ENCODE measurements at places on chromosomes 12 and 14. TPM values are rescaled to one million over a fixed set of nuclear protein-coding genes. Genes with fewer than 3 reads are reported as not detected.

DNA sequence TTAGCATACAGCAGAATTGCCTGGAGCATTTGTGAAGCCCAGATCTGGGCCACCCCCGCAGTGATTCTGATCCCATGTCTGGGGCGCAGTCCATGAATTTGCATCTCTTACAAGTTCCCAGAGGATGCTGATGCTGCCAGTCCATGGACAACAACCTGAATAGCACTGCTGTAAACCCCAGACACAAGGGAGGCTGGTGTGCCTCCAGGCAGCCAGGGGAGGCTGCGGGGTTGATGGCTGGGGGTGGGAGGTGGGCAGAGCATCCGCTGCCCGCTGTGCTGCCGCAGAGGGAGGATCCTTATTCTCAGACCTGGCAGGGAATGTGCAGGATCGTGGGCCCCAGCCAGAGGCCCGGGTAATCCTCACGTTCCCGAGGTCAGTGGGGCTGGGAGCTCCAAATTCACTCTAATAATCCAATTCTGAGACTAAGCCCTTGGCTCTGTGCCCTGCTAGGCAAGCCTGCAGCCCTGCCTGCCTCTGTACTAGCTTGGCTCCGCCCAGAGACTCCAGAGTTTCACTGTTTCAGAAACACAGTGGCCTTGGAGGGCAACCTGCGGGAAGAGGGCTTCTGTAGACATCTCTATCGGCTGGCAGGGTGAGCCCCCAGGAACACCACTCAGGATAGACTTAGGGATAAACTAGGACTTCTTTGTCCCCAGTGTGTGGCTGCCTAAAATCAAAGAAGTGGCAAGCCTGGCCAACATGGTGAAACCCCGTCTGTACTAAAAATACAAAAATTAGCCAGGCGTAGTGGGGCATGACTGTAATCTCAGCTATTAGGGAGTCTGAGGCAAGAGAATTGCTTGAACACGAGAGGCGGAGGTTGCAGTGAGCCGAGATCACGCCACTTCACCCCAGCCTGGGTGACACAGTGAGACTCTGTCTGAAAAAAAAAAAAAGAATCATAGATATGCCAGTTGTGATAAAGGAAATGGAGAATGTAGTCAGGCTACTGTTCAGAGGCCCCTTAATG, 17.8 kb upstream of the MLEC start:
- DNase-seq, result no peak

DNA sequence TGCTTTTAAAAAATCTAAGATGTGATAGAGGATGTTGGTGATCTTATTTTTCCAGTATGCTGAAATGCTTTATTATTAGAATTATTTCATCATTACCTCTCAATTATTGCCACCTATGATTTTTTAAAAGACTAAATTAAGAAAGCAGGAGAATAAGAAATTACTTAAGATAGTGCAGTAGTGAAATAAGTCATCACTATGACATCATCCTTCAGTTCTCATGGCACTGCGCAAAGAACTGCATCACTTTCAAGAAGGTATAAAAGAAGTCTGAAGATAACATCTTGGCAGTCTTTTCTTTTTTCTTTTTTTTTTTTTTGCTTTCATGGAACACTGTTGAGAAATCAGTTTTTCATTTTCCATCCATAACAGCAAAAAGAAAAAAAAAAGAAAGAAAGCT, 24.4 kb downstream of the NT5DC3 start:
- DNase-seq, result no peak

DNA sequence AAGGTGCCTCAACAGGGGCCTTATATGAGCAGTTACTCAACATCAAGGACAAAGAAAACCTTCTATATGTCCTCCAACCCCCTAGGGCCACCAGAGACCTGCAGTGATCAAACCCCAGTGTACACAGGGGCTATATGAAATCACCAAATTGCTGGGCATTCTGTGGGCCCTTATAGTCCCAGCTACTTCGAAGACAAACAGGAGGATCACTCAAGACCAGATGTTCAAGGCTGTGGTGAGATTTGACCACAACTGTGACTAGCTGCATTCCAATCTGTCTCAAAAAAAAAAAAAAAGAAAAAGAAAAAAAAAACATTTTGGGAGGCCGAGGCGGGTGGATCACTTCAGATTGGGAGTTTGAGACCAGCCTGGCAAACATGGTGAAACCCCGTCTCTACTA, 51.0 kb upstream of the PRB2 start:
- no peak for DNase-seq

DNA sequence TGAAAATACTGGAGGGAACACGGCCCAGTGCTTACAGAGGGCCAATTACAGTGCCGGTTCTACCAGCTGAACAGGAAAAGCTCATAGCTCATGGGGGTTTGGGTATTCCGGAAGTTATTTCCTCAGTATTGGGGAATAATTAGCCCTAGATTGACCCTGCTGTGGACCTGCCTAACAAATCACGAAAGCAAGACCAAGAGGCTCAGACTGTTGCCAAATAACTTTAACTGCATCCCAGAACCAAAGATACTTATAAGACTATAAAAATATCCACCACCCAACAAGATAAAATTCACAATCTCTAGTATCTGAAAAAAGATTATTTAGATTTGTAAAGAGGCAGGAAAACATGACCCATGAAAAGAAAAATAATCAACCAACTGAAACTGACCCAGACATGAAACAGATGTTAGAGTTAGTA, 8.0 kb upstream of the OR5AU1 start:
- no peak for DNase-seq

DNA sequence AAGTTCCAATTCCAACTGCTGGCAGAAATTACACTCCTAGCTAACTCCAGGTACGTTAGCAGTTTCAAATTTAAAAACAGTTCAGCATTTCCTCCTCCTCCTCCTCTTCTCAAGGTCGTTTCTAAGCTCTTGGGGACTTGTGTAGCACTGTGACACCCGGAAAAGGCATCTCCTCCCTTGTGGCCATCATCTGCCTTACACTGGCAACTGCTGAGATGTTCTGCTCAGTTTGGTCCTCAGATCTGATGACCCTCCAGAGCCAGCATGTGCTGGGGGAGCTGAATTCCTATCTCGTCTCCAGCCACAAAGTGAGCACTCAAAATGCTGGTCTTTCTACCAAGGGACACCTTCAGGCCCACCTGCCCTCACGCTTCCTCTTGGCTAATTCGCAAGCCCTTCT, 43.5 kb upstream of the CDKN3 start:
- no peak for DNase-seq

The CYP46A1 gene
- 0.09 TPM for total RNA-seq

The SIRT4 gene
- total RNA-seq, result 4.9 TPM

GRCh38 chr14:32011225-32011624, 65.9 kb upstream of the ARHGAP5 start:
- no peak for DNase-seq

The CDKL1 gene
- 9.3 TPM for total RNA-seq

The NPFF gene
- total RNA-seq, result not detected

DNA sequence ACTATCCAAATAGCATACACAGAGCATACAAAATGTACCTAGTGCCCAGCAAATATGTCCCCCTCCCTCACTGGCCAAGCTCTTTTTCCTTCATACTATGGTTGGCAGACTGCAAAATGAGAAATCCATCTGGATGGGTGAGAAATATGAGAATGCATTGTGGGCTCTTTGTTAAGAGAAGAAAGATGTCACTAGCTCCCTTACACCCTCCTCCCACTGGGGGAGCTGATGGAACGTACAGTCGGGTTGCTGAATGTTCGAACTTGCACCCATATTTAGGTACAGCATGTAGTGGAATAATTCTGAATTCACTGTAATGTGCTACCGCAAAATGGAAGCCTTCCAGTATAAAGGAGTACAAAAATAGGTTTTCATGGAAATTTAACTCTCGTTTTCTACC, 377.4 kb downstream of the GRIN2B start:
- DNase-seq, result no peak

DNA sequence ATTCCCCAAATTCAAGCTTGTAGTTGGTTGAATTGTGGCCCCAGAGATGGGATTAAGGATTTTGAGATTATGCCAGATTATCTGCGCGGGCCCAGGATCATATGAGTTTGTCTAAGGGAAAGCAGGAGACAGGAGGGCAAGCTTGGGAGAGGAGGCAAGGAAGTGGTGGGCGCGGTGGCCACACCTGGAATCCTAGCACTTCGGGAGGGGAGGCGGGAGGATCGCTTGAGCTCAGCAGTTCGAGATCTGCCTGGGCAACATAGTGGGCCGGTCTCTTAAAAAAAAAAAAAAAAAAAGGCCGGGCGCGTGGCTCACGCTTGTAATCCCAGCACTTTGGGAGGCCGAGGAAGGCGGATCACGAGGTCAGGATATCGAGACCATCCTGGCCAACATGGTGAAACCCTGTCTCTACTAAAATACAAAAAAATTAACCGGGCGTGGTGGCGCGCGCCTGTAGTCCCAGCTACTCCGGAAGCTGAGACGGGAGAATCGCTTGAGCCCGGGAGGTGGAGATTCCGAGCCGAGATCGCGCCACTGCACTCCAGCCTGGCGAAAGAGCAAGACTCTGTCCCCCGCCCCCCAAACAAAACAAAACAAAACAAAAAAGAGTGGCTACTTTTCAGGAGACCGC, 881 bp upstream of the PUS1 start:
- no peak for DNase-seq

The PPM1H gene
- not detected for total RNA-seq

The SMOC1 gene
- total RNA-seq, result not detected

- DNase-seq, result no peak
Observed at GRCh38 chr12:11687528-11687927, 38.1 kb downstream of the ETV6 start.

The SERPINA1 gene
- 20.3 TPM for total RNA-seq

DNA sequence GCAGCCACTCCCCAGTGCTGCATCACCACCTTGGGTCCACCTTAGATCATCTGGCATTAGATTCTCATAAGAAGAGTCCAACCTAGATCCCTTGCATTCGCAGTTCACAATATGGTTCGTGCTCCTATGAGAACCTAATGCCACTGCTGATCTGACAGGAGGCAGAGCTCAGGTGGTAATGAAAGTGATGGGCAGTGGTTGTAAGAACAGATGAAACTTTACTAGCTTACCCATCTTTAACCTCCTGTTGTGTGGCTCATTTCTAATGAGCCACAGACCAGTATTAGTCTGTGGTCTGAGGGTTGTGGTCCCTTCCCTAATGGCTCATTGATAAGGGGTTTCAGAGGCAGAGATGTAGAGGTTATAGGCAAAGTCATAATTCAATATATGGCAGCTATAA, 615.9 kb upstream of the MIS18BP1 start:
- DNase-seq, result no peak

DNA sequence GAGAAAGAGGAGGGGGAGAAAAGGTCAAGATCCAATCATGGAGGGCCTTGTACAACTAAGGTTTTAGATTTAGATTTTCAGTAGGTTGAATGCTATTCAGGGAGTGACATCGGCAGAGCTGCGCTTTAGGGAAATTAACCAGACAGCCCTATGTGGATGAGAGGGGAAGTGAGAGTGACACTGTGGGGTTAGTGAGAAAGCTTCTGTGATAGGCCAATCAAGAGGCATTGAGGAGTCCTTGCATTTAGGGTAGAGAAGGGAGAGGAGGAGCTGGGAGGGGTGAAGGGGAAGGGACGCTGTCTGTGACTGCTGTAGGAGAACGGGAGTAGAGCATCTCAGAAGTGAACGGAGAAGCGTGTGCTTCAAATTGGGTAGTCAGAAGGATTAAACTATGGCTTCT, 3.4 kb downstream of the HSD17B6 start:
- no peak for DNase-seq

The CLEC2D gene
- total RNA-seq, result 269 TPM

GRCh38 chr12:92690601-92691000, 12.2 kb upstream of the PLEKHG7 start:
- DNase-seq, result no peak

Data from activated T-cell treated with anti-CD3 and anti-CD28 coated beads, Interleukin-2, amount 50 U/mL, for 72 hours (primary cell).